HS-27A (cell line): ENCODE measurements at places on chromosomes 11 and 22.

DNA sequence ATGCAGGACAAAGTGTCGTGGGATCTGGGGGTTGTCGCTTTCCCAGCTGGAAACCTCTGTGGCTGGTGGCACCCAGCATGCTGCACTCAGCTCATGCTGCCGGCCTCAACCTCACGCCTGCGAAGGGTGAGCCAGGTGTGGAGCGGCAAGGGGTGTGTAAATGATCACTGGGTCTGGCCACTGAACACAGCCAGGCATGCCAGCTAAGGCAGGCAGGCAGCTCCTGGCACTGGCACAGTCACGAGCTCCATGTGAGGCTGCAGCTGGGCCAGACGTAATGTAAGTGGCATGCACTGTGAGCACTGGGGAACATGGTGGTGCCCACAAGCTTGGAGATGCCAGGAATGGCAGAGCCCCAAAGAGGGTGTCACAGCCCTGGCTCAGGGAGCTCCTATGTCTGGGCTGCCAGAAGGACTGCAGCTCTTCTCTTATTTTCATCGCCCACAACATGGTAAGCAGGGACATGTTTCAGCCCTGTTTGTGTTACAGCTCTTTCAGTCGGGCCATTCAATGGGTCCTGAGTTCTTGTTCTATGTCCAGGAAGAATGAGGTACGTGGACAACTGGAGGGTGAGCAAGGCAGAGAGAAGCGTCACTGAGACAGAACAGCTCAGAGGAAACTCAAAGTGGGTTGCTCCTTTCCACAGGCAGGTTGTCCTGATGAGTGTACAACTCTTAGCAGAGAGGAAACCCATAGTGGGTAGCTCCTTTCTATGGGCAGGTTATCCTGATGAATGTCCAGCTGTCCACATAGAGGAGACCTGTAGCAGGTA is 403.8 kb downstream of the CNTN5 start:
- no peak for DNase-seq

- DNase-seq: no peak
Measured at GRCh38 chr11:41413843-41414242, 45.6 kb downstream of the LRRC4C start.

- DNase-seq: no peak
Measured at GRCh38 chr22:50507421-50507990, at the start of gene LMF2. TSS of gene LMF2 (minus strand) at chr22:50507702. CDS start at chr22:50507675, 27 bp downstream.

DNA sequence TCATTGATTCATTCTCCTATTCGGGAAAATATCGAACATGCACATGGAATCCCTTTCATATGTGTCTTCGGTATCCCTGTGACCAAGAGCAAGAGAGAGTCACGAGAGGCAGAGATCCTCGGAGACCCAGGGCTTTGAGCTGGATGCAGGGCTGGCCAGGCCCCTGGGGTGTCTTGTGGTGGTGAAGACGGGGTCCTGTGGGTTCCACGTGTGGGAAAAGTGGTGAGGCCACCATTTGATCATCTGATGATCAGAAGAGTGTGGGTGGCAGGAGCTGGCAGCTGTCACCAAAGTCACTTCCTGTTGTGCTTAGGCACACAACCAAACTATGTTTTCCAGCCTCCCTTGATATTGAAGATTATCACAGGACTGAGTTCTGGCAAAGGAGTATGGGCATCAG is 94.0 kb downstream of the BRD1 start:
- DNase-seq: no peak

- DNase-seq: no peak
Measured at GRCh38 chr22:29458551-29458950, 20.2 kb downstream of the RFPL1 start.
